Naive thymus-derived CD4-positive, alpha-beta T cell (primary cell): ENCODE measurements at places on chromosomes 7 and 10. TPM values are rescaled to one million over a fixed set of nuclear protein-coding genes. Genes with fewer than 3 reads are reported as not detected.

The TRUB1 gene
- total RNA-seq, result 6.8 TPM

The OR6B1 gene
- not detected for total RNA-seq

The VAX1 gene
- not detected for total RNA-seq

The GPNMB gene
- not detected for total RNA-seq

The PRKCQ gene
- 59.6 TPM for total RNA-seq

The LRGUK gene
- total RNA-seq, result 0.35 TPM

DNA sequence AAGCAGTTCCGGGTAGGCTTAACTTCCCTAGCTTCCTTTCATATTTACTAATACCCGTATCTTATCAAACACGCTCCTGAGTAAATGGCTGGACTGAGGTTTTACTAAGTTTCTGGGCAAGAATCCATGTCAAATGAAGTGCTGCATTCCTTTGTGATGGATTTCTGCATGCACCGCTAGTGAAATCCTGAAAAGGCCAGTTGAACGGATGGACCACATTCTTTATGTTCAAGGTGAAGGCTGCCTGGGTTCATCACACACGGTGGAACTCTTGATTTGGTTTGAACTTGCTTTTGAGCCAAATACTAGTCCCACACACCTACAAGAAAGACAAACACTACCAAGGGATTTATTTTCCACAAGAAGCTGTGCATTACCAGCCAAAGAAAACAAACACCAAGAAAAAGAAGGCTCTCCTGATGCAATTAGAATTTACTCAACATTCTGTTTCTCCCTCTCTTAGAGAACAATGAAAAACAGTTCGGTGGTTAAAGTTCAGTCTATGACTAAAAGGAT lies 255.0 kb upstream of the SEMA3C start:
- no peak for DNase-seq
- H3K4me3 ChIP-seq, result no peak overlapping the region
- H3K27ac ChIP-seq, result no peak overlapping the region
- no peaks in the 10 kb centered on the region for H3K36me3 ChIP-seq
- no peaks in the 10 kb centered on the region for H3K27me3 ChIP-seq
- H3K4me1 ChIP-seq, result no peaks in the 10 kb centered on the region

DNA sequence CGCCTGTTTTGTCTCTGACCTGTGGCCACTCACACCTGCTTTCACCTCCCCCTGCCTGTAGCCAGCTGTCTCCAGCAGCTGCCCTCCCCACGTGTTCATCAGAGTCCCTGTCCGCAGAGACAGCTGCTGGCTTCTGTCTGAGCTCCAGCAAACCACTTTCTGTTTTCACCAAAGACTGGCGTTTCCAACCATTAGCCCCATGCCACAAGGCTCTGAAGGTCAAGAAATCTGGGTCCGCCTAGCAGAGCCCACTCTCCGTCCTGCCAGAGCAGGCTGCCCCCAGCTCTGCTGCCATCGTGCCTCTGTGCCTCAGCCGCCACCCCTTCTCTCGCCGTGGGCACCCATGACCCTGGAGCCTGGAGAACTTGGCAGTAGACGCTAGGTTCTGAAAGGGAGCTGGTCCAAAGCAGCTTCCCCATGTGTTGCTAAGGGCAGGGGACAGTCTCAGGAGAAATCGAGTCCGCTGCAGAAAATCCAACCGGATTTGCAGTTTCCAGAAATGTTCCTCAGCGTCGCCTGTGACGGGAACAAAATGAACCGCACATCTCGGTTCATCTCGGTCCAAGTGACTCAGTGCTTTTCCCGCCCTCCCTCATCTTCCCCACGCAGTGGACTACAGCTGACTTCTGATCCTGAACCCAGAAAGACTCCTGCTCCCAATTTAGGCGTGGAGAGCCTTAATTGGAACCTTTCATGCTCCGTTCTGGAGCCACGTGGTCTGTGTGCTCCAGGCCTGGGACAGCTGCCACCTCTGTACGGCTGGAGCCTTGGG lies 28.0 kb downstream of the TMEM120A start:
- no peak overlapping the region for H3K27ac ChIP-seq
- H3K27me3 ChIP-seq, result no peaks in the 10 kb centered on the region
- H3K4me1 ChIP-seq, result no peaks in the 10 kb centered on the region
- DNase-seq, result no peak
- H3K4me3 ChIP-seq, result no peak overlapping the region

DNA sequence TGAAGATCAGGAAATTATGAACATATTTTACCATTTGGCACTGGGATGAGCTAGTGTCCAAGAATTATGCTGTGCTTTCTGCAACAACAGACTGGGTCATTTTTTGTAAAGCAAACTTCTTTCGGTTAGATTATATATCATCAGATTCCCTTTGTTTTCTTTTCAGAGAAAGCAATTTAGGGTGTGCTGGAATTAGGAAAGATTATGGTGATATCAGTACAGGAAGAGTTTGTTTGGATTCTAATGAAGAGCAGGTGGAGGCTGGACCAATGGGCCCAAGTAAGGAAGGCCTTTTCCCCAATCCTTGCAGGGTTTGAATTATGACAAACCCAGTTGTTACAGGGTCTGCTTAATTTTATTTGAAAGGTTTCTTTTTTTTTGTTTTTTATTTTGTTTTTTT lies 1092.8 kb downstream of the KCNMA1 start:
- no peak for DNase-seq
- H3K36me3 ChIP-seq, result no peaks in the 10 kb centered on the region
- no peaks in the 10 kb centered on the region for H3K27me3 ChIP-seq
- no peak overlapping the region for H3K27ac ChIP-seq
- no peak overlapping the region for H3K4me3 ChIP-seq

- DNase-seq, result no peak
- no peaks in the 10 kb centered on the region for H3K36me3 ChIP-seq
- no peak overlapping the region for H3K27ac ChIP-seq
These were observed 74.3 kb downstream of the LHPP start for GRCh38 chr10:124535731-124536495.

GRCh38 chr7:5701085-5701914 lies 80.2 kb downstream of the RNF216 start:
- peaks cover 10% of the 10 kb centered on the region for H3K36me3 ChIP-seq
- no peaks in the 10 kb centered on the region for H3K27me3 ChIP-seq
- no peak overlapping the region for H3K4me3 ChIP-seq
- DNase-seq, result peak; percentile 60

DNA sequence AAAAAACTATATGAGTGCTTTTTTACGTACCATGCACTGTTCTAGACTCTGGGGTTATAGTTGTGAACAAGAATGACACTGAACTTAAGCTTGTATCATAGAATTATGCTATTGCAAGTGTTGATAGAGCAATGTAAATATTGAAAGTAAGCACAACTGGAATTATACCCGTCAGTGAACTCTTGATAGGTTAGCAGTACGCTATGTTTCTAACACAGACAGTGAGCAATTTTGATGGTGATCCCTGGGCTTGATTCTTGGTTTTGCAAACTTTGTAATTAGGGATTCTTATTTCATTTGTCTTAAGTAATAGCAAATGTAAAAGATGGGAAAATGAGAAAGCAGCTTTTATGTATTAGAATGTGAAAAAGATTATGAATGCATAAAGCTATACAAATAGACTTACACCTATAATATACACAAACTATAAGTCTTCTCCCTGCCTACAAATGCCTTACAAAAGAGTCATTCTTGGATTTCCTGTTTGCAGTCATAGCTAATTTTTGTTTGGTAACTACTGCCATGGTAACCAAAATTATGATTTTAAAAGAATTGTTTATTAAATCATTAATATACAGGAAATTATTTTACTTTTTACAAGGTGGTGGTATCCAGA lies 6.7 kb downstream of the TES start:
- DNase-seq, result no peak
- no peak overlapping the region for H3K4me3 ChIP-seq
- no peaks in the 10 kb centered on the region for H3K27me3 ChIP-seq
- no peaks in the 10 kb centered on the region for H3K36me3 ChIP-seq
- no peak overlapping the region for H3K27ac ChIP-seq
- H3K4me1 ChIP-seq, result peaks cover 78% of the 10 kb centered on the region

DNA sequence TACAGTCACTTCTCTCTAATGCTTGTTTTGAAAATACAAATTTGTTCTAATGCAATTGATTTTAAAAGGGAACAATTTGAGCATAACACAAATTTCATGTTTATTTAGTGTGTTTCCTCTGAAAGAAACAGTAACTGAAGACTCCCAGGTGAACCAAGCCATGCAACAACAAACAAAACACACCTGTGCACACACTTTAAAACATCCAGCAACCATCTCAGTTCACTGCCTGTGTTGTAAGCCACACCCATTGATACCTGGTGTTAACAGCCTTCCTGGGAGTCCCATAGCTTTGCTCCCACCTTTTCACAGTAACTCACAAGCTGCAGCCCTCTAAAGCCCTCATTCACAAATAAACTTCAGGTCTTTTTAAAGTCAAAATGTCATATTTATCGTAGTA lies 89.3 kb downstream of the DOCK4 start:
- H3K36me3 ChIP-seq, result no peaks in the 10 kb centered on the region
- H3K27ac ChIP-seq, result no peak overlapping the region
- no peaks in the 10 kb centered on the region for H3K4me1 ChIP-seq
- H3K27me3 ChIP-seq, result no peaks in the 10 kb centered on the region

- no peak overlapping the region for H3K4me3 ChIP-seq
- no peak overlapping the region for H3K27ac ChIP-seq
- H3K36me3 ChIP-seq, result no peaks in the 10 kb centered on the region
- DNase-seq, result no peak
- H3K4me1 ChIP-seq, result no peaks in the 10 kb centered on the region
- no peaks in the 10 kb centered on the region for H3K27me3 ChIP-seq
These were observed 238.0 kb downstream of the COBL start for GRCh38 chr7:51078653-51079052.

GRCh38 chr10:90871279-90871765 lies 452 bp upstream of the RPP30 start:
- H3K4me1 ChIP-seq, result peaks cover 14% of the 10 kb centered on the region
- H3K36me3 ChIP-seq, result peaks cover 10% of the 10 kb centered on the region
- H3K4me3 ChIP-seq, result peak overlapping the region; percentile 83
- no peak for DNase-seq
- H3K27me3 ChIP-seq, result no peaks in the 10 kb centered on the region

- peaks cover 6% of the 10 kb centered on the region for H3K4me1 ChIP-seq
- H3K27me3 ChIP-seq, result no peaks in the 10 kb centered on the region
- no peak overlapping the region for H3K4me3 ChIP-seq
- H3K27ac ChIP-seq, result no peak overlapping the region
These were observed 3.2 kb upstream of the HUS1 start for GRCh38 chr7:47982610-47983009.

GRCh38 chr7:55325371-55325792 lies 39.8 kb upstream of the LANCL2 start:
- H3K36me3 ChIP-seq, result no peaks in the 10 kb centered on the region
- no peak overlapping the region for H3K4me3 ChIP-seq
- H3K27ac ChIP-seq, result no peak overlapping the region
- H3K27me3 ChIP-seq, result no peaks in the 10 kb centered on the region
- H3K4me1 ChIP-seq, result no peaks in the 10 kb centered on the region

GRCh38 chr7:87231711-87232110 lies 12.2 kb upstream of the TMEM243 start:
- H3K4me3 ChIP-seq, result no peak overlapping the region
- H3K36me3 ChIP-seq, result no peaks in the 10 kb centered on the region
- H3K4me1 ChIP-seq, result no peaks in the 10 kb centered on the region
- no peaks in the 10 kb centered on the region for H3K27me3 ChIP-seq
- H3K27ac ChIP-seq, result no peak overlapping the region
- DNase-seq, result no peak

GRCh38 chr10:114686013-114686412 lies 27.9 kb upstream of the ABLIM1 start:
- no peaks in the 10 kb centered on the region for H3K27me3 ChIP-seq
- H3K4me1 ChIP-seq, result no peaks in the 10 kb centered on the region
- DNase-seq, result no peak

DNA sequence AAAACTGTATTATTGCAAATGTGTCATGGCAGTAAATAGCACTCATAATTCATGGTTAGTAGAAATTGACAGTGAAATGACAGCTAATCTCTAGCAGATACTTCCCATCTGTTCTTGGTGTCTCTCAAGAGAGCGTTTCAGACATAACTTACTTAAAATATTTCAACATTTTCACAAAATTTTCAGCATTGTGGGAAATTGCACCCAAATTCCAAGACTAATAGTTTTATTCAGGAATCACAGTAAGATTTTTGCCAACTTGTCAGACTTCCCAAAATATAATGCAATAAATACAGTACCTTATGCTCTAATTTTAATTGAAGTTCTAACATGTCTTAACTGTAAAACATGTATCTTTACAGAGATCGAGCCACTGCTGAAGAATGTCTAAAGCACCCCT lies 41.2 kb downstream of the STK17A start:
- peaks cover 28% of the 10 kb centered on the region for H3K36me3 ChIP-seq
- no peaks in the 10 kb centered on the region for H3K27me3 ChIP-seq
- peaks cover 81% of the 10 kb centered on the region for H3K4me1 ChIP-seq
- H3K4me3 ChIP-seq, result peak overlapping the region; percentile 17
- peak overlapping the region; percentile 63 for H3K27ac ChIP-seq

DNA sequence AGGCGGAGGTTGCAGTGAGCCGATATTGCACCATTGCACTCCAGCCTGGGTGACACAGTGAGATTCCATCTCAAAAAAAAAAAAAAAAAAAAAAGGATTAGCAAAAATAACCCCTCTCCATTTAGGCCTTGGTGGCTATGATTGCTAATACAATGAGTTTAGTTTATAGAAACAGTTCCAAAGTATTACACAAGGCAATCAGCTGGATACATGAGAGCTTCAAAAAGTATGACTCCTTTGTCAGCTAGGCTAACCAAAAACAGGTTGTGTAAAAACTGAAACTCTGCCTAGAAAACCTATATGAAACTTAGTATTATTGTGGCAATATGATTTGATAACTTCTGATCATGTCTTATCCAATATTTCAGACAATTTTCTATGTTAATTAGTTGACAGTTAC lies 57.2 kb downstream of the SUGCT start:
- no peak overlapping the region for H3K4me3 ChIP-seq
- H3K36me3 ChIP-seq, result no peaks in the 10 kb centered on the region
- no peak for DNase-seq
- no peaks in the 10 kb centered on the region for H3K4me1 ChIP-seq
- H3K27ac ChIP-seq, result no peak overlapping the region
- no peaks in the 10 kb centered on the region for H3K27me3 ChIP-seq

DNA sequence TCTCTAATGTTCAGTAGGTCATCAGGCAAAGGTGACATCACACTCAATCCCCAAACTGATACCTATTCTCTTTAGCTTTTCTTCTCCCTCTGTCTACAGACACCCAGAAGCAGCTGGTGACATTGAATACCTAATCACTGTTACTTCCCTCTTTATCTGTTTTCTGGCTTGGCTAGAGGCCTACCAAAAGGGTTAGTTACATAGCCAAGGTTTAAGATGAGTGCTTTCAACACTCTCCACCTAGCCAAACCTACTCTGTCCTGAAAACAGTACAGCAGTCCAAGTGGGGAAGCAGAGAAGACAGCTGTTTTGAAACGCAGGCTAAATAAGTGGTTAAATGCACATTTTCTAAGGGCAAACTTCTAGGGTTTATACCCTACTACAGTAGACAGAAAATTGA lies 39.4 kb downstream of the CCNJ start:
- no peak overlapping the region for H3K4me3 ChIP-seq
- H3K4me1 ChIP-seq, result no peaks in the 10 kb centered on the region
- no peaks in the 10 kb centered on the region for H3K36me3 ChIP-seq
- no peak overlapping the region for H3K27ac ChIP-seq
- no peak for DNase-seq

- H3K27me3 ChIP-seq, result no peaks in the 10 kb centered on the region
- DNase-seq, result no peak
- H3K4me1 ChIP-seq, result no peaks in the 10 kb centered on the region
- no peak overlapping the region for H3K4me3 ChIP-seq
These were observed 213.4 kb downstream of the SUGCT start for GRCh38 chr7:40348126-40348728.
